Stimulated activated CD8-positive, alpha-beta memory T cell treated with anti-CD3 and anti-CD28 coated beads, Interleukin-4, amount 100 ng/mL, for 24 hours (primary cell): ENCODE measurements at places on chromosomes 12 and 14.

DNA sequence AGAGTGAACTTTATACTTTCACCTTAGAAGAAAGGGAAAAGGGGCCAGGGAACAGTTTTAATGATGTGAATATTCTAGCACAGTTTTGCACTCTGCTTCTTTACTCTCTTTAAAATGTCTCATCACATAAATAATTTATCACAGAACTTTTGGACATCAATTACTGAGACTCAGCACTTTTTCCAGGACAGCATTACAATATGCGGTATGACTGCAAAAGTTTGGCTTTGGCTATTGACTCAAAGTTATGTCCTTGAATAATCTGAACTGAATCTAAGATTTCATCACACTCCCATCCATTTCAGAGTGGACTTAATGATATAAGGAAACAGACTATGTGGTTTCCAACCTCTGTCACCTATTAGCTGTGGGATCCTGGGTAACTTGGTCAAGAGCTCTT is 11.7 kb downstream of the CCER1 start:
- DNase-seq, result no peak

DNA sequence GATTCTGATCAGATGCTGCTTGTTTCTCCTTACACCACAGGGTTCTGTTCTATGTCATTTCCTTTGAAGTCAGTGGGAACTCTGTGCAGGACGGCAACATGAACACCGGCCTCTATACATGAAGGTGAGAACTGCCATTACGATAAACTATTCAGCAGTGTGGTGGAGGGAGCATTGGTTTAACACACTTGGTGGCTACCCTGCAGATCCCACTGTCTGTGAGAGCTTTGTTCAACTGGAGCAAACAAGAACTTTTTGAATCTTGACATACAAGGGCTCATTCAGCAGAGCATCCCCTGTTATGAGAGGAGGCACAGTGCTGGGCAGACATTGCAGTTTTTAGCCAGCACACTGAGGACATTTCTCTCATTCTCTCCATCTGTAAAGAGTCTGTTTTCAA is 10.7 kb upstream of the FRS2 start:
- no peak for DNase-seq

DNA sequence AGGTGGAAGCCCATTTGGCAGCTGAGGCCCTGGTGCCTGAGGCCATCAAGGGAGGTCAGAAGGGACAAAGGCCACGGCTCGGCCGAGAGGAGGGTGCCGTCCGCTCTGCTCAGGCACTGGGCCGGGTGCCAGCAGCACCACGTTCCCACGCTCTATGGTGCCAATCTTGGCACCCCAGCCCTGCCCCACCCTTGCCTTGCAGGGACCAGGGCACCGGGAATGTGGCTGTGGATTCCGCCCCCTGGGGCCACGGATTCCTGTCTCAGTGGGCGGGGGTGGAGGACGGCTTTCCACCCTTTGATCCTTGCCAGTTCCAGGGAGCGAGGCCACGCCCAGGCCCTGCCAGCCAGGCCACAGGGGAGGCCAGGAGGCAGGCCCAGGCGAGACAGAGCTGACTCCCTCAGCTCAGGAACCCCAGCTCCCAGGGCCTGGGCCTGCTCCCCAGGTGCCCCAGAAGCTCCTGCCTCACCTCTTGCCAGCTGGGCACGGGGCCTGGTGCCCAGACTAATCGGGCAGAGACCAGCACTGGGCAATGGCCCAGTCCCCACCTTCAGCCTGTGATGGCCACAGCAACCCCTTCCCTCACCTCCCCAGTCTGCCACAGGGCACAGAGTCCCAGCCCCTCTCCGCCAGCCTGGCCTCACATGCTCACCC is 26.4 kb upstream of the GPR132 start:
- no peak for DNase-seq

- DNase-seq, result no peak
These were observed 7.3 kb downstream of the STXBP6 start for GRCh38 chr14:25042362-25043299.

DNA sequence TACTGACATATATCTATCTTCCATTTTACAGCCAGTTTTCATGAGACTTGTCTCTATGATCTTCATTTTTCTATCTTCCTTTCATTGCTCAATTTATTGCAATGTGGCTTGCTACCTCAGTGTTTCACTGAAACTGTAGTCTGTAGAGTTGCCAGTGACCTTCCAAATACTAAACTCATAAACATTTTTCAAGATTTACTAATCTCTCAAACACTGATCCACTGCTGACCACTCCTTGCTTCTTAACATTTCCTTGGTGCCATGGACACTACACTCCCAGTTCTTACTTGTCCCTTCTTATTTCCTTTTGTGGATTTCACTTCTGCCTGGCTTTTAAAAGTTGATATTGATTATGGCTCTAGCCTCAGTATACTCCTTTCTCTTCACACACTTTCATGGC is 95.4 kb upstream of the SLCO1C1 start:
- DNase-seq, result no peak

GRCh38 chr12:55797068-55797467 is 20.5 kb downstream of the SARNP start:
- DNase-seq, result no peak
